Effector memory CD8-positive, alpha-beta T cell (primary cell): ENCODE measurements at places on chromosomes 2 and 18.

DNA sequence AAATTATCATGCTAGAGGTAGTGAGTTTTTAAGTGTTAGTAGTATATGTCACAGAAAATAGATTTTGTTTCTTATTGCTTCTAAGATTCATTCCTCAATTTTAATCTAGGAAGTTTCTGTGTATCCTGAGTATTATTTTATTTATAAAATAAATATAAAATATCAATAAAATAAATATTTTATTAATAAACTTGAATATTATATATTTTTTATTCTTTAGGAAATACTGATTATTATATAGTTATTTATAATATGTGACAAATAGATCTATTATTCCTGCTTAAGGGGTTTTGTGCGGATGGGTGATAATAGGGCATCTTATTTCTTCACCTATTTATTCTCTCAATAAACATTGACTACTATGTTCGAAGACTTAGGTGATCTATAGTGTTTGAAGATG lies 191.0 kb downstream of the ZNF407 start:
- H3K4me1 ChIP-seq: peaks cover 5% of the 10 kb centered on the region
- H3K4me3 ChIP-seq: no peak overlapping the region
- DNase-seq: no peak
- H3K27me3 ChIP-seq: no peaks in the 10 kb centered on the region
- H3K36me3 ChIP-seq: peaks cover 3% of the 10 kb centered on the region
- H3K27ac ChIP-seq: no peak overlapping the region

DNA sequence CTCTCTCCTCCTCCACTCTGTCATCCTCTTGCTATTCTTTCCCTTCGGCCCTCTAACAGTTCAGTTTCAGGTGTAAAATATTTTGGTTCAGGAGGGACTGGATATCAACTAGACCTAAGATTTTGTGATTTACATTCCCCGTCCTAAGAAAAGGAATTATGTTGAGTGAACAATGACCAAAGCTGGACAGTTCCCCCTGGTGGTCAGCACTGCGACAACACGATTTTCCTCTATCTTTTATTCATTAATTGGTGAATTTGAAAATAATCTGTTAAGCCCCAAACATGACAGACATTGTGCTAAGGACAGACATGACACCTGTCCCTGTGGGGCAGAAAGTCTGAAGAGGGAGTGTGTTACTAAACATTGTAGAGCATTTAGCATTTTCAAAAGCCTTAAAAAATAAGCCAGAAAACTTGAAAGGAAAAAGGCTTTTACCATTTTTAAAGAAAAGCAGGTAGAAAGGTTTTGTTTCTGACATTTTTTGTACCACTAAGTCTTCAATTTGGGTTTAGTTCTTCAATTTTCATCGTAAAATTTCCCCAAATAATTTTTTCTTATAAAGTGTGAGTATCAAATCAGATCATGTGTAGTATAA lies 28.4 kb upstream of the GTF2A1L start:
- no peak for DNase-seq
- peaks cover 3% of the 10 kb centered on the region for H3K36me3 ChIP-seq
- H3K4me3 ChIP-seq: no peak overlapping the region
- no peaks in the 10 kb centered on the region for H3K4me1 ChIP-seq

DNA sequence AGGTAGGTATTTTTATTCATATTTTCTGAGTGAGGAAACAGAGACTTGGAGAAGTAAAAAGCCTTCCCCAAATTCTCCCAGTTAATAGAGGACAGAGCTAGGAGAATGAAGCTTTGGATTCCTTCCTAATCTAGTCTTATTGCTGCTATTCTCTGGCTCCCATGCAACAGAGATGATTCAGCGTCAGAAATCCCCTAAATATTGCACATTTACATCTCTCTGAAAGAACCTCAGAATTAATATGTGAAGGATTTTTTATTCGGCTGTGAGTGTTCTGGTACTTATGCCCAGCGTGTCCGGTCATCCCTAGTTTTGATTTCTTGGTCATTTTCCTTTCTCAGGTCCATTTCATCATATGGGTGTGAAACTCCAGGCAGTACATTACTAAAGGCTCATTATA lies 91.2 kb upstream of the SESTD1 start:
- no peak for DNase-seq
- no peaks in the 10 kb centered on the region for H3K27me3 ChIP-seq
- H3K27ac ChIP-seq: no peak overlapping the region
- H3K4me3 ChIP-seq: no peak overlapping the region

GRCh38 chr2:236632295-236633218 lies 62.9 kb downstream of the ACKR3 start:
- no peaks in the 10 kb centered on the region for H3K36me3 ChIP-seq
- no peak for DNase-seq
- no peaks in the 10 kb centered on the region for H3K4me1 ChIP-seq
- no peak overlapping the region for H3K4me3 ChIP-seq

DNA sequence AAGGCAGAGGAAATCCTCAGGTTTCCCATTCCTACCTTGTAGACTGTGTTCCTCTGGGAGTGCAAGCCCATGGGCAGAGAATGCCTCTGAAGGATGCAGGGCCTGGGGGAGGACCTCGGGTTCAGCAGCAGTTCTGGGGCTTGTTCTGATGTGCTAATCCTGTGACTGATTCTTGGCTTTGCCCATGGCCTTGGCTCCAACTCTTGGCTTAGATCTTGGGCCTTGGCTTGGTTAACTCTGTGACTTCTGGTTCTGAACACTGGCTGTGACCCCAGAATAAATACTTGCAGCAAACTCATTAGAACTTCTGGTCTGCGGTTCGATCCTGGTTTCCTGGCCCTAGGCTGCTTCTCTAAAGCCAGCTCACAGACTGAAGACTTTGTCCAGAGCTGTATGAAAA lies 366.9 kb upstream of the ZEB2 start:
- H3K27me3 ChIP-seq: peaks cover 9% of the 10 kb centered on the region
- no peak overlapping the region for H3K4me3 ChIP-seq

GRCh38 chr2:112880091-112880531 lies 30.9 kb upstream of the IL37 start:
- H3K4me3 ChIP-seq: no peak overlapping the region
- H3K27ac ChIP-seq: peak overlapping the region; percentile 57
- peaks cover 6% of the 10 kb centered on the region for H3K4me1 ChIP-seq
- H3K27me3 ChIP-seq: no peaks in the 10 kb centered on the region

- H3K27me3 ChIP-seq: no peaks in the 10 kb centered on the region
- peaks cover 4% of the 10 kb centered on the region for H3K4me1 ChIP-seq
- peaks cover 18% of the 10 kb centered on the region for H3K36me3 ChIP-seq
- peak overlapping the region; percentile 70 for H3K27ac ChIP-seq
These were observed 19.9 kb downstream of the SIGLEC15 start for GRCh38 chr18:45845410-45845809.

GRCh38 chr18:24386681-24387080 lies 10.9 kb downstream of the OSBPL1A start:
- peaks cover 7% of the 10 kb centered on the region for H3K27me3 ChIP-seq
- H3K27ac ChIP-seq: no peak overlapping the region
- no peak for DNase-seq

DNA sequence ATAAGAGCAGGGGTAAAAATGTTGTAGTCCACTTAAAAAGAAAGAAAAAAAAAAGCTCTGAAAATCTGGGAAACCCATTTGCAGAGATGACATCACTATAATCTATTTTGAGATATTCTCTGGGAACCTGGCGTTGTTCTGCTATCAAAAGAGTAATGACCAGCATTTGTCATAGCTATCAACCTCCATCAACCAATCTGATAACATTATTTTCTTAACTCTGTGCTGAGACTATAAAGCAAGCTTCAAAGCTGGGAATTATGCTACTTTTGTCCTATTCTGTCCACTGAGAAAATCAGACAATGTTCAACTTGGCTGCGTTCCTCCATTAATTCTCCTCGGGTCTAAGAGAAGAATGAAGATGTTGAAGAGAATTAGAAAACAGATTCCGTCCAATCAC lies 107.5 kb downstream of the STK39 start:
- no peak overlapping the region for H3K4me3 ChIP-seq
- H3K27me3 ChIP-seq: no peaks in the 10 kb centered on the region
- H3K4me1 ChIP-seq: peaks cover 36% of the 10 kb centered on the region
- H3K36me3 ChIP-seq: peaks cover 17% of the 10 kb centered on the region
- H3K27ac ChIP-seq: peak overlapping the region; percentile 51

GRCh38 chr2:80169811-80170594 lies 134.5 kb downstream of the LRRTM1 start:
- no peaks in the 10 kb centered on the region for H3K27me3 ChIP-seq
- no peak overlapping the region for H3K4me3 ChIP-seq
- no peak for DNase-seq
- H3K4me1 ChIP-seq: no peaks in the 10 kb centered on the region
- H3K36me3 ChIP-seq: no peaks in the 10 kb centered on the region
- H3K27ac ChIP-seq: no peak overlapping the region

GRCh38 chr2:71950256-71951082 lies 197.2 kb downstream of the CYP26B1 start:
- H3K4me3 ChIP-seq: no peak overlapping the region
- H3K36me3 ChIP-seq: no peaks in the 10 kb centered on the region
- DNase-seq: no peak
- peaks cover 19% of the 10 kb centered on the region for H3K27me3 ChIP-seq
- no peaks in the 10 kb centered on the region for H3K4me1 ChIP-seq
